ENCODE measurements at places on chromosomes 5 and 9. TPM values are rescaled to one million over a fixed set of nuclear protein-coding genes. Genes with fewer than 3 reads are reported as not detected.

UTP15 gene
- 34.4 TPM for total RNA-seq

NXNL2 gene
- not detected for total RNA-seq

LCN15 gene
- total RNA-seq = not detected

DMRT3 gene
- not detected for total RNA-seq

ARAP3 gene
- total RNA-seq = 3.2 TPM

CFAP157 gene
- total RNA-seq = not detected

PCDHA5 gene
- total RNA-seq = not detected

Data from activated T-cell treated with anti-CD3 and anti-CD28 coated beads, Interleukin-2, amount 50 U/mL, for 72 hours (primary cell).